ENCODE measurements at places on chromosomes 16 and 17.

GRCh38 chr17:79645777-79646088, 34.9 kb upstream of the RBFOX3 start:
- no peak for DNase-seq

- peak; percentile 63 for DNase-seq
Observed at GRCh38 chr17:29176558-29177351, 3.4 kb downstream of the MYO18A start.

DNA sequence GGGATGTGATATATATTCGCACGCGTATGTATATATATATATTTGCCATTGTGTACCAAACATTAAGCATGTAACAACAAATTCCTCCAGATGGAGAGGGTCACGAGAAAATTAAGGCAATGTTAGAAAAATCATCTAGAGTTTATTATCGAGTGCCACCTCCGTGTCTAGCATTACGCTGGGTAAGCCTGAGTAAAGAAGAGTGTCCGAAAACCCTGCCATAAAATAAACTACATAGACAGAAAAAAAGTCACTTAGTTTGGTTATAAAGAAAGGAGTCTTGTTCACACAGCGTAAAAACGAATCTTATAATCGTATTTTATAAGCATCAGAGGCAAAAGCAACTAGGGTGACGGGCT, 644 bp upstream of the RHOT1 start:
- no peak for DNase-seq

DNA sequence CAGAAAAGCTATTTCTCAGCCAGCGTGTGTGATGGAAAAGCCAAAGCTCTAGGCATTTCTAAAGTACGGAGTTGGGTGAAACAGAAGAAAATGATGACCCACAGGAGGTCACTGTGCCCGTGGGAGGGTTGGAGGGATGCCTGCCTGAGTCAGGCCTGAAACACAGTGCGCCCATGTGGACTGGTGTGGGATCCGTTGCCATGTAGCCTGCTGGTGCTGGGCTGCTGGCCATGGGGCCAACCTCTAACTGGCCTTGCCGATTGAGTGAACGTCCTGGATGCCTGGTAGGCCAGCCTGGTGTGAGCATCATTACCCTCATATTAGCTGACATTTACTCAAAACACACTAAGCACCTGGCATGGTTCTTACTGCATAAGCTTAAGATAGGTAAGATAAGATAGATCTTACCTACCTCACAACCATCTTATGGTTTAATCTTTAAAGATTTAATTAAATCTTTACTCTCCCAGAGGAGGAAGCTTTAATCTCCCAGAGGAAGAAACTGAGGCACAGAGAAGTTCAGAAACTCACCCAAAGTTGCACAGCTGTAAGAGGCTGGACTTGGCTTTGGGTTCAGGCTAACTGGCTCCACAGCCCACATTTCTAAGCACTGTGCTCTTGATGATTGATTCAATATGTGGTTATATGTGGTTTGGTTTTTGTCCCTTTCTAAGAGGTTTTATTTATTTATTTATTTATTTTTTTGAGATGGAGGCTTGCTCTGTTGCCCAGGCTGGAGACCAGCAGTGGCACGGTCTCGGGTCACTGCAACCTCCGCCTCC, 15.7 kb downstream of the MGAT5B start:
- no peak for DNase-seq

DNA sequence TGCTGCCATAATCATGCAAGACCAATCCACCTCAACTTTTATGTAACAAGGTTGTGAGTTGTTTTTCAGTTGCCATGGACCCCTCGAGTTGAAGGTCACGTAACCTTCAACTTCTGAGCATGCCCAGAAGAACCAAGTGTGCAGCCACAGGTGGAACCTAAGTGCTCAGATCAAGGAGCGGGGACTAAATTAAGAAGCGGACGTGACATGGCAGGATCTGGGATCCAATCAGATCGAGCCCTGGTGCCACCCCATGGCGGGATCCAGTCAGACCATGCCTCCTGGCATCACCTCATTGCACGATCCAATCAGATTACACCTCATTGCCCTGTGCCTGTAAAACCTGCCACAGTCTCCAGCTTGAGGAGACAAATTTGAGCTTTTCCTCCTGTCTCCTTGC, 204.5 kb upstream of the CDH5 start:
- DNase-seq = no peak

DNA sequence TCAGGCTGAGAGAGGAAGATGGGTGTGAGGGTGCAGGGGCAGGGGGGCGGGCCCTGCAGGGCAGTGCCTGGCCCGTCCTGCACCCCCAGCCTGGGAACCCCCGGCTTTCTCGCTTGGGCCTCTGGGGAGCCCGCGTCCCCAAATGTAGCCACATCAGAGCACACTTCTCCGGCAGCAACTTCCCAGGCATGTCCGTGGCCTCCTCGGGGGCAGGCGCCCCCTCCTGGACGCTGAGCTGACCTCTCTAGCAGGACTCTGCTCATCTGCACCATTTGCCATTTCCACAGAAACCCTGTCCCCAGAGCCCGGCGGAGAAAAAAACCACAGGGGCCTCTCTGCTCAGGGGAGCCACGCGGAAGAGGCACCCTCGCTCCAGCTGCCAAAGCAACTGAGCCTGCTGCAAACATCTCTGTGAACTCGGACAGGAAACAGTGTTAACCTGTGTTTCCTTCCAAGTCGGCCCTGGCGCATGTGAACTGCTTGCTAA, 63.4 kb downstream of the KLHDC4 start:
- DNase-seq = peak; percentile 40

GRCh38 chr17:249236-249993, 68.0 kb upstream of the DOC2B start:
- no peak for DNase-seq

- no peak for DNase-seq
Observed at GRCh38 chr16:22065252-22065651, 27.1 kb upstream of the VWA3A start.

- peak; percentile 59 for DNase-seq
Observed at GRCh38 chr17:40615068-40615840, 32.4 kb downstream of the SMARCE1 start.

DNA sequence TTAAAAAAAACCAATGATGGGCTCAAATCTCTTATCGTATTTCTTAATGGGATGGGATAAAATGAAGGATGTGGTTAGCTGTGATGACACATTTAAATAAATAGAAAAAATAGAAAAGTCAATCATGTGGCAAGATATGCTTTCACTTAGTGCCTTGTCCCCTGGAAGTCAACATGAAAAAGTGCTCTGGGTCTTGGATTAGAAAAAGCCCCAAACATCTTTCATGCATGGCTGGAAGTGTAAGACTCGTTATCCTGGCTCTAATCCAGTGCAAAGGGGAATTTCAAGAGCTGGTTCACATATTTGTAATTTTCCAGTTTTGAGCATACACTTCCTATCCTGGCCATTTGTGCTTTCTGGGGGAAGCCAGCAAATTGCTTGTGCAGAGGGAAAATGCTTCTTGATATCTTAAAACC, 160.9 kb downstream of the MAP2K6 start:
- no peak for DNase-seq

DNA sequence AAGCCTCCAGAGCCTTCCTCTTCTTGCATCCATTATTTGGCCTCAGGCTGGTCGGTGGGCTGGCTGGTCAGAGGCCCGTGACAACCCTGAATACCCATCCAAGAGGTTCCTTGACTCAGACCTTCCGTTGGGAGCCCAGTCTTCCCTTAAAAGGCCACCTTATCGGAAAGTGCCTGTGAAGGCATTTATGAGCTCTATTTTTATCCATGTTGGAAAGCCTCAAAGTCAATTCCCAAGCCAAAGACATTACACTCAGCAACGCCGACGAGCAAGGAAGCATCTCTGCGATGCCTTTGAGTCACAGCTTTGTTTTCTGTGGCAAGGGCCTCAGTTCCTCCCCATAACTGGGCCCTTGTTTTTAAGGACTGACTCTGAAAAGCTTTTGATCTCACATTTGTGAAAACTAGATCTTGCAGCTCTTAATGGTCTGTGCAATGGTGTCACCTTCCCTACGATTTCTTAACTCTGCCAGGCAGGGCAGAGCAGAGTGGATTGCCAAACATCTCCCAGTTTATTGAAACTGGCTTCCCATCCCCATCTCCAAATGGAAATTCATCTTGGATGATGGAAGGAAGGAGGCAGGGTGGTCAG, 13.3 kb upstream of the SPOP start:
- no peak for DNase-seq

GRCh38 chr17:36629252-36629847, 28.0 kb downstream of the MRM1 start:
- peak; percentile 30 for DNase-seq

GRCh38 chr17:41657936-41658335, 30.7 kb upstream of the EIF1 start:
- no peak for DNase-seq

GRCh38 chr16:55647798-55648197, 8.0 kb upstream of the SLC6A2 start:
- no peak for DNase-seq

GRCh38 chr16:14576532-14576931, 53.5 kb downstream of the PARN start:
- DNase-seq = no peak

- no peak for DNase-seq
Observed at GRCh38 chr17:74430706-74431567, 951 bp upstream of the GPRC5C start.

DNA sequence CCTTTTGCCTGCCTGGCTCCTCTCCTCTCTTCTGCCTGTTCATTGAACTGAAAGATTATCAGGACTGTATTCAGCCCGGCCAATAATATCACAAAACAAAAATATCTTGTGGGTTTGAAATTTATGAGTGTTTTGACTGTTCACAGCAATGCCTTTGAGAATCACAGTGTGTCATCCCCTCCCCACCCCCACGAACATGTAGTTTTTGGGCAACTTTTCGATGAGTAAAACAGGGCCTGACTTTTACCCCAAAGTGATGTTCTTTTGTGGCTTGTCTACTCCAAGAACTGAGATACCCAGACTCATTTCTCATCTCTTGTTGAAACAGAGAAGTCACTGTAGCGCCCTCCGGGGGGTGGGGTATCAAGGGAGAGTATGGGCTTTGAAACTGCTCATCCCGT, 675.7 kb downstream of the WWOX start:
- DNase-seq = no peak

DNA sequence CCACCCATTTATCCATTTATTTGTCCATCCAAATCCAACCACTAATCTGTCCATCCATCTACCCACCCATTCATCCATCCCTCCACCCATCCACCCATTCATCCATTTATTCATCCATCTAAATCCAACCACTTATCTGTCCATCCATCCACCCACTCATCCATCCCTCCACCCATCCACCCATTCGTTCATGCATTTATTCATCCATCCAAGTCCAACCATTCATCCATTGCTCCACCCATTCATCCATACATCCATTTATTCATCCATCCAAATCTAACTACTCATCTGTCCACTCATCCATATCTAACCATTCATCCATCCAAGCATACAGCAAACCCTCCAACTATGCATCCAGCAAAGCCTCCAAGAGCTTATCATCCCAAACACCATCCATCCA, 267.3 kb downstream of the XYLT1 start:
- DNase-seq = no peak

GRCh38 chr16:7216719-7217118, 115.9 kb upstream of the RBFOX1 start:
- DNase-seq = no peak

GRCh38 chr16:75198135-75198600, 8.8 kb downstream of the CTRB2 start:
- no peak for DNase-seq

GRCh38 chr17:75707079-75707571, 14.1 kb upstream of the ITGB4 start:
- no peak for DNase-seq

GRCh38 chr17:40949418-40949817, 12.0 kb upstream of the KRT23 start:
- DNase-seq = no peak

DNA sequence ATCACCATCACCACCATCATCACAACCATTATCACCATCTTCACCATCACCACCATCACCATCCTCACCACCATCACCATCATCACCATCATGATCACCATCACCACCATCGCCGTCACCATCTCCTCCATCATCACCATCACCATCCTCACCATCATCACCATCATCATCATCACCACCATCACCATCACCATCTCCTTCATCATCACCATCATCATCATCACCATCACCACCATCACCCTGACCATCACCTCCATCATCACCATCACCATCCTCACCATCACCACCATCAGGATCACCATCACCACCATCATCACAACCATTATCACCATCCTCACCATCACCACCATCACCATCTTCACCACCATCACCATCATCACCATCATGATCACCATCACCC, 14.1 kb downstream of the SCNN1B start:
- no peak for DNase-seq

GRCh38 chr17:2076087-2076984, 21.4 kb downstream of the HIC1 start:
- DNase-seq = no peak

GRCh38 chr16:78577630-78578029, 478.2 kb downstream of the WWOX start:
- peak; percentile 5 for DNase-seq

DNA sequence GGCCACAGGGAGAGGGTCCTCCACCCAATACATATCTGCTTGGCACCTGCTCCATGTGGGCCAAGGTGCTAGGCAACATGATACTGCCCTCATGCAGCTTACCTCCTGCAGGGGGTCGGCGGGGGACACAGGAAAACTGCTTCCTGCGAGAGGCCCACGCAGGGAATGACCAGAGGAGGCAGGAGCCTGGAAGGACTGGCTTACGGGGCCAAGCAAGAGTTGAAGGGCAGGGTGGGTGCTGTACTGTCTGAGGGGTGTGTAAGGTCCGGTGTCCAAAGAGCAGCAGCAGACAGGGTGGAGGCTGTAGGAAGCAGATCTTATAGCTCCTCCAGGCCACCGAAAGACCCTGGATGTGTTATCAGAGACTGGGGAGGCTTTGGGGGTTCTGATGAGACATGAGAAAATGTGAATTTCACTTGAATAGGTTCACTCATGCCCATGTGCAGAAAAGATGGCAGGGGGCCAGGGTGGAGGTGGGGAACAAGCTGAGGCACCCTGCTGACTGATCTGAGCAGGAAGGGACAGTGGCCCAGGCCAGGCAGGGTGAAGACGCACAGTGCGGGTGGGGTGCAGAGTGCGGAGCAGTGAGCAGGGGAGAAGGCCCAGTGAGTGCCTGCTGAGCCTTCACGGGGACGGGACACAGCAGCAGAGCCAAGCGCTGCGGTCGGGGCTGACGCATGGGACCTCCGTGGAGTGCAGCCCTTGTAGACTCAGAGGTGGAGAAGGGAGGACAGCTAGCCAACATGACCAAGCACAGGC, 8.3 kb downstream of the FLCN start:
- no peak for DNase-seq

- DNase-seq = no peak
Observed at GRCh38 chr16:1081734-1082265, 9.3 kb downstream of the SSTR5 start.

GRCh38 chr16:26765087-26765486, 301.6 kb upstream of the C16orf82 start:
- no peak for DNase-seq

DNA sequence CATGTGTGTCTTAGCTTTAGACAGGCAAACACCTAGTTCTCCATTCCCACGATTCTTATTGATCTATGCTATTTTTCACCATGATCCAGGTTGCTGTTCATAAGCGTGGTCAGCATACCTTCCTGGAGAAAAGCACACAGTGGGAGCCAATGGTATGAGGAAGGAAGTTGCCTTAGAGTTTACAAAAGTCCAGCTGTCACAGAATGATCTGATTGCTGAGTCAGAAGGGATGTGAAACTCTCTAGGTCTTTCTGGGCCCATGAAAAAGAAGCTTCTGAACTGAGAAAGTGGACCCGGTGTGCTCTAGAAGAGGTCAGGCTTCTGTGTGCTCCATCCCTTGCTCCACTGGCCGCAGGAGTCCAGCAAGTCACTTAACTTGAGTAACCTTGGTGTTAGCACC, 71.0 kb upstream of the CCL1 start:
- no peak for DNase-seq

- DNase-seq = no peak
Observed at GRCh38 chr16:66295761-66296546, 70.5 kb upstream of the CDH5 start.
